Gastrocnemius medialis (tissue), 4 donors: ENCODE measurements at places on chromosomes 5 and 9.
A peak's percentile ranks its signal among the peaks of the same experiment; 100 is the strongest.

- no peak for DNase-seq
Measured at GRCh38 chr9:70761139-70761670, 346.7 kb upstream of the KLF9 start.

- no peak for DNase-seq
Measured at GRCh38 chr9:91496351-91496750, 72.7 kb upstream of the NFIL3 start.

GRCh38 chr5:93226202-93226735 is 354.8 kb downstream of the NR2F1-AS1 start:
- DNase-seq = no peak

GRCh38 chr5:123579410-123579809 is 67.4 kb downstream of the CSNK1G3 start:
- no peak for DNase-seq

DNA sequence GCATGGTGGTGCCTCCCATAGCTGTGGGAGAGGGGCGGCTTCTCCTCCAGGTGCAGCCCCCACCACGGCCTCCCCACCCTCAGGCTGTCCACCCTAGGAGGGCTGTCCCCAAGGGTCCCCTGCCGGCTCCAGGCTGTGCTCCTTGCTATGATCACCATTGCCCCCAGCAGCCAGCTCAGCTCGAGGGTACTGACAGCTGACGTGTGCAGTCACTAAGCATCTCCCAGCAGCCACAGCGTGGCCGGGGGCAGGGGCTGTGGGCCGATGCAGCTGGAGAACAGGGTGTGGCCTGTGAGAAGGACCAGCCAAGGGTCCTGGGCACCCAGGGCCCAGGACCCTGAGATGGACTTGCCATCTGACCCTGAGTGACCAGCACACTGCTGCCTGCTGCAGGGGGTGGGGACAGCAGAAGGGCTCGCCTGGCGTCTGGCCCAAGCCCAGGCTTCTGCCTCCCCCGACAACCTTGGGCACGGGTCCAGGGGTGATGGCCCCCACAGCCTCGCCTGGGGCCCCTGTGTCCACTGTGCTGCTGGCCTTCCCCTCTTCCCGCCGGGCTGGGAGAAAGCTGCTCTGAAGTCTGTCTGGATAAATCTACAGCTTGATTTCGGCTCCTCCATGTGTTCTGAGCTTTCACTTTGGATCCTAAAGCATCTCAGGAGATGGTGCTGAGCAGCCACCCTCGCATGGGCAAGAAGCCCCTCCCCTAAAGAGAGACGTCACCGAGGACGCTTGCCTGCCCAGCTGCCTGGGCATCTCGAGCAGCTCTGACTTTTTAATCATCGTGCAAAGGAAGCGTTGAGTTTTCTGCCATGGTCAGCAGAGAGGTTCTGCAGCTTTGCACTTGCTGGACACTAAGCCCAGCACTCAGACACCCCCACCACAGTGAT is 5.5 kb downstream of the KCNT1 start:
- no peak for DNase-seq

DNA sequence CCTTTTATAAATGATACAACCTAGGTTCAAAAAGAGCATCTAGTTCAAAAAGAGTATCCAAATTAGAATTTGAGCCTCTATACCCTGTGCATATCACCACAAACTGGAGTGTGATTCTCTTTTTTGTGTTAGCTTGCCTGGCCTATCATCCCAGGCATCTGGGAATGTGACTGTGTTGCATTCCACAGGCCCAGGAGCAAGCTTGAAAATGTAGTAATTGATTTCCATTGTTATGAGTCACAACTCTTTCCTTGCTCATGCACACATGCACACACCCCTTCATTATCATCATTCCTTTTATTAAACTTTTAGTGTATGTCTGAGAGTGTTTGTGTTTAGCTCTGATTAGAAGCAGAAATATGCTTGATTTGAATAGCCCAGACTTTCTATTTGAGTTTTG is 75.2 kb downstream of the FCHO2 start:
- DNase-seq = no peak

DNA sequence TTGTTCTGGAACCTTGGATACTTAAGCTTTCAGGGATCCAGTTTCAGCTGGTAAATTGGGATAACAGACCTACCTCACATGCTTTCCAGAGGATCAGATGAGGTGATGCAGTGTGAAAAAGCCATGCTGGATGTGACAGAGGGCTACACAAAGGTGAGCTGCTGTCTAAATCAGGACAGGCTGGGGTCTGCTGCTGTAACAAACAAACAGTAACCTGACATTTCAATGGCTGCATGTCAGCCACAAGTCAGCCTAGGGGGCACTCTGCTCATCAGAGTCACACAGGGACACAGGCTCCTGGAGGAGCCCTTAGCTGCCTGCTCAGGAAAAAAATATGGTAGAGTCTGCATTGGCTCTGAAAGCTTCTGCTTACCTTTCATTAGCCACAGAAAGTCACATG is 66.7 kb upstream of the EGFLAM start:
- DNase-seq = no peak

- no peak for DNase-seq
Measured at GRCh38 chr9:127614961-127615360, 2.9 kb downstream of the STXBP1 start.

DNA sequence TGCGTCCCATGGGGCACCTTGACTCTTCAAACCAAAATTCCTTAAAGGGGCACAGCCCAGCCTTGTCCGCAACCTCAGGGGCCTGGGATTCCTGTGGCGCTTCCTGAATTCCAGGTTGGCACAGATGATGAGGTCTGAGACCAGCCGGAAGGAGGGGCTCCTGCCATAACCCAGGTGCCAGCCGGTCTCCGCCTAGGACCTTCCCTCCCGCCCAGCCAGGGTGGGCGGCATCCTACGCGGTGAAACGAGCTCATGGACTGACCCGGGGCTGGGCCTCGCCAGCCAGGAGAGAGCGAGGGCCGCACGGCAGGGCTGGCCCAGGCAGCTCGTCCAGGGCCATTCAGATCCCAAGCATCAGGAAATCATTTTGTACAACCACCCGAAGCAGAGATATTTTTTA is 23.0 kb downstream of the AMBP start:
- DNase-seq = no peak

DNA sequence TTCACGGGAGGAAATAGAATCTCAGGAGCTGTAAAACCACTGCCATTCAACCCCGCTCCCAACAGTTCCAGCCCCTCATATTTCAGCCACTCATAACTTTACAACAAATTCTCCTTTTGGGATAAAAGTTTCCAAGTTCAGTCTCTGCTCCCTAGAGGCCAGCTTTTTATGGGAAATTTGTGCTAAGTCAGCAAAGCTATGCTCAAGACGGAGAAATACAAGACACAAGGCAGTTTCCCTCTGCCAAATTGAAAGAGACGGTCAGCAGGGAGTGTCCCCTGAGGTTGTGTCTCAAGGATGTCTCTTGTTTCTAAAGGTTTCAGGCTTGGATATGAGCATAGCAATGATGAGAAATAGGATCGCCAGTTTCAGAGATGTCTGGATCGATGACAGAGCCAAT is 608.6 kb downstream of the CCDC171 start:
- DNase-seq = no peak

DNA sequence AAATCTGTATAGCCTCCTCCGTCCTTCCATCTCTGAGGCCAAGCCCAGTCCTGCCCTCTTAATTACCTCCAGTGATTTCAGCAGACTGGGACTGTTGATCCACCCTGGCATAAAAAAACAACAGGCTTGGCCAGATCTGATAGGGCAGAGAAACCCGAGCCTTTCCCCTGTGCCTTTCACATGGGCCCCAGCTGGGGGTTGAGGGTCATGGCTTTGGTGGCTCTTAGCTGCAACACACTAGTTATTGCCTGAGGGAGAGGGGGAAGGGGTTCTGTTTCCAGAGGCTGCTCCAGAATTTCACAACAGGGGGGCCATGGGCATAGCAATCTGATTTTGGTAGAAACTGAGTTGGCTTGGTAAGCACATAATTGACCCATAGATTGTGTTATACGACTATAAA is 21.2 kb upstream of the PANK3 start:
- DNase-seq = no peak

GRCh38 chr5:149550268-149550583 is 1.0 kb downstream of the CSNK1A1 start:
- DNase-seq = no peak

GRCh38 chr5:38607396-38607795 is 51.0 kb upstream of the LIFR start:
- peak; percentile 55 for DNase-seq

DNA sequence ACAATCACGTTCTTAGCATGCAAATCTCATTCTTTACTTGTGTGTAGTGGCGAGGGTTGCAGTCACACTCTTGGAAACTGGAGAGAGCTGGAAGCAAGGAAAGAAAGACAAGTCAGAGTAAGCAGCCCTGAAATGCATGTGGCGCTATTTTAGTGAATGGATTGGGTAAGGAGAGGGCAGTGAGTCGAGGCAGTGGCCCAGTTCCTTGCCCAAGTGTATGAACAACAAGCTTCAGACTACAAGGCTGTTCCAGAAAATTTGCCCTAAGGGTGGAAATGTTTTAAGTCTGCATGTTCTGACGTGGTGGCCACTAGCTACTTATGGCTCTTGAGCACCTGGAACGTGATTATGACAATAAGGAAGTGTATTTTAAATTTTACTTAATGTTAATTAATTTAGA is 59.4 kb upstream of the PTPN3 start:
- DNase-seq = no peak

- no peak for DNase-seq
Measured at GRCh38 chr9:20569525-20569924, 52.8 kb downstream of the MLLT3 start.

DNA sequence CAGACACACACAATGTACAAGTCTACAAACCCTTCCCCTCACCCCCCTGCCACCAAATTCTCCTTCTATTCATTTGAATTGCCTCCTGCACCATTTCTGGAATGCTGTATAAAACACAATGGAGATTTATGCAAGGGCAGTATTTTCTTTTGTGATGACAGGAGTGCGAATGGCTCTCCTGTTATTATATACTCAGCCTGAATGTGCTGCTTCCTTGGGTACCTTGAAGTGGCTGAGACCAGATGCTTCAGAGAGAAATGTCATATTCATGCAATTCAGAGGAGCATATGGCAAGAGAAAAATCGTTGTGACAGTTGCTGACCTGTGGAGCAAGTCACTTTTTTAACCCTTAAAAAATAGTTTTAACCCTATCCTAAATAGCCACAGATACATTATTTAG is 468.0 kb upstream of the WWC1 start:
- no peak for DNase-seq

DNA sequence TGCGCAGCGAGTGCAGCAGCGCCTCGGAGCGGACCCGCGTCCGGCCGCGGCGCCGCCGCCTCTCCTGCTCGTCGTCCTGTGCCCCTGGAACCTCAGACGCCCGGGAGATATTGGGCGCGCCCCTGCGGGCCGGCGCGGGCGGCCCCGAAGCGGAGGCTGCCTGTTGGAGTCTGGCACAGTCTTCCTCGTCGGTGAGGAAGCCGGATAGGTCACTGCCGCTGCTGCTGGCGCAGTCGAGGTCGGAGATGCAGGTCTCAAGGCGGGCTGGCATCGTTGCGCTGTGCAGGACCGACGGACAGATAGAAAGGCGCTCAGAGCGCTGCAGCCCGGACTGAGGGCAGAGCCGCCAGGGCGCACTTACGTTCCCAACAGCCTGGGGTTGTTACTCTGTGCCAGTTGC is 344 bp downstream of the NEUROG1 start:
- no peak for DNase-seq

DNA sequence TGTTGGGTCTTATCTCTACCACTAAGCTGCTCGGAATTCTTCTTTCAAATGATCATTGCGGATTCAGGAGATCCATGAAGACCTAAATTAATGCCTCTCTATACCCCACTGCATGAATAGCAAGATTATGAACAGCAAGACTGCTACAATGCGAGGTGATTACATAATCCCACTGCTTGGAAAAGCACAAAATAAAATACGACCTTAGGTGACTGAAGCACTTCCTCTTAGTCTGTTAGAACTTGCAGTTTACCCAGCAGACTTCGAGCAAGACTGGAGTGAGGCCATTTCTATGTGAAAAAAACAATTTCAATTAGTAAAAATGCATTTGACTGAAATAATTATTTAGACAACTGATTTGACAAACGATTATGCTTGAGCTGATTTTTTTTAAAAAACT is 59.8 kb downstream of the SH3RF2 start:
- DNase-seq = no peak

DNA sequence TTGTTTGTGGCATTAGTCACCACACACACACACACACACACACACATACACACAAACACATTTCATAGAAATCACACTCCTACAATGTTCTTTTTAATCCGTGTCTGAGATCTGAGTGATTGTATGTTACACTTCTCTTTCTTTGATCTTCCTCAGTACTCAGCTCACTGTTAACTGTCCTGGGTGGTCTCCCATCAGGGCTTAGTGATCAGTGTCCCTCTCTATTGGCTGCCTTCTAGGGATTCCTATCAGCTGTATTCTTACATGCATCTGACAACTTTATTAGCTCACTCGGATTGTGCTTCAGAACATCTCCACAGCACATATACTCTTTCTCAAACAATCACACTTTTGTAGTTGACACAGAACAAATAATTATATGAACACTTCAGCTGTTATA is 170.2 kb upstream of the POU5F2 start:
- DNase-seq = no peak

GRCh38 chr5:116395631-116396203 is 178.9 kb downstream of the SEMA6A start:
- DNase-seq = no peak

DNA sequence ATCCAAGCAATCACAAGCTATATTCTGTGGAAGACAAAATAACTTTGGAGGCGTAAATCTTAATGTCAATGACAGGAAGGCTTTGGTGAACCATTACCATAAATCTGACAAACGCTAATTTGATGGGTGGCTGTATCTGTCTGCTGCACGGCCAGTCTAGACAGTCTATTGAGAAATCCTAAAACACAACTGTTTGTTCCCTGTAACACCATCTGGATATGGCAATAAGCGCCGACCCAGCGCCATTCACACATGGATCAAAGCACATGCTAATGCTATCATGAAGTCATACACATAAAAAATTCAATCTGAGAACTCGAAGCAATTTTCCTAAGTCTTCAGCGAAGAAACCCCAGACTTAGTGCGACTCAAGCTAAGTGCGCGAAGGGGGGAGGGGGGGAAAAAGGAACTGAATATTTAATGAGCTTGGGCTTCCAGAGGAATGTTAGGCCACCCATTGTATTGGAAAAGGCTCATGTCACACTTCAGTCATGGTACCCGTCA is 95.1 kb downstream of the ARL15 start:
- no peak for DNase-seq

- DNase-seq = no peak
Measured at GRCh38 chr9:1129382-1129781, 79.2 kb downstream of the DMRT2 start.
